IPS DF 6.9 (cell line): ENCODE measurements at places on chromosomes 2 and 18.

DNA sequence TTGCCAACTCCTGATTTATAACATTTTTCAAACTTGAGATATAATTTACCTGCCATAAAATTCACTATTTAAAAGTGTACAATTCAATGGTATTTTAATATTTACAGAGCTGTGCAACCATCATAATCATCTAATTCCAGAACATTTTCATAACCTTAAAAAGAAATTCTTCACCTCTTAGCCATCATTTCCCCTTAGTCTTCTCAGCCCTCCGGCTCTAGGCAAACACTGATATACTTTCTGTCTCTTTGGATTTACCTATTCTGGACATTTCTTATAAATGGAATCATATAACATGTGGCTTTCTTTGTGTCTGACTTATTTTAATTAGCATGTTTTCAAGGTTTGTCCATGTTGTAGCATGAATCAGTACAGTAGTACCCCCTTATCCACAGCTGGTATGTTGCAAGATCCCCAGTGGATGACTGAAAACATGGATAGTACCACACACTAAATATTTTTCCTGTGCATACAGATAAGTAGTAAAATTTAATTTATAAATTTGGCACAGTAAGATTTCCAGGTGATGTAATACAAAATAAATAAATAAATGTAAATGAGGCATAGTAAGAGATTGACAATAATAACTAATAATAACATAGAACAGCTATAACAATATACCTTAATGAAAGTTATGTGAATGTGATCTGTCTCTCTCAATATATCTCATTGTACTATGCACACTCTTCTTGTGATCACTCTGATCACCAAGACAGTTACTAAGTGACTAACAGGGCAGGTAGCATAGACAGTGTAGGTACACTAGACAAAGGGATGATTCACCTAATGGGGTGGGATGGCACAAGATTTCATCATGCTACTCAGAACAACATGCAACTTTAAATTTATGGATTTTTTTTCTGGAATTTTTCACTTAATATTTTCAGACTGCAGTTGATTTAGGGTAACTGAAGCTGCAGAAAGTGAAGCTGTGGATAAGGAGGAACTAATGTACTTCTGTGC lies 73.1 kb downstream of the RAB3GAP1 start:
- H3K4me1 ChIP-seq, result no peaks in the 10 kb centered on the region
- H3K27me3 ChIP-seq, result no peaks in the 10 kb centered on the region
- H3K36me3 ChIP-seq, result no peaks in the 10 kb centered on the region; the same call in 1 of the 2 replicates
- no peak for DNase-seq

GRCh38 chr2:204425821-204426220 lies 119.5 kb upstream of the PARD3B start:
- H3K4me3 ChIP-seq, result no peak overlapping the region
- H3K27ac ChIP-seq, result no peak overlapping the region
- no peak for DNase-seq
- H3K36me3 ChIP-seq, result no peaks in the 10 kb centered on the region

- no peak overlapping the region for H3K27ac ChIP-seq
- DNase-seq, result no peak
- H3K27me3 ChIP-seq, result no peaks in the 10 kb centered on the region
- no peaks in the 10 kb centered on the region for H3K4me1 ChIP-seq
Measured at GRCh38 chr2:153228904-153229303, 249.7 kb downstream of the RPRM start.

- DNase-seq, result no peak
- H3K4me3 ChIP-seq, result no peak overlapping the region
- no peaks in the 10 kb centered on the region for H3K4me1 ChIP-seq
Measured at GRCh38 chr18:66510357-66511045, 93.4 kb downstream of the CDH19 start.

DNA sequence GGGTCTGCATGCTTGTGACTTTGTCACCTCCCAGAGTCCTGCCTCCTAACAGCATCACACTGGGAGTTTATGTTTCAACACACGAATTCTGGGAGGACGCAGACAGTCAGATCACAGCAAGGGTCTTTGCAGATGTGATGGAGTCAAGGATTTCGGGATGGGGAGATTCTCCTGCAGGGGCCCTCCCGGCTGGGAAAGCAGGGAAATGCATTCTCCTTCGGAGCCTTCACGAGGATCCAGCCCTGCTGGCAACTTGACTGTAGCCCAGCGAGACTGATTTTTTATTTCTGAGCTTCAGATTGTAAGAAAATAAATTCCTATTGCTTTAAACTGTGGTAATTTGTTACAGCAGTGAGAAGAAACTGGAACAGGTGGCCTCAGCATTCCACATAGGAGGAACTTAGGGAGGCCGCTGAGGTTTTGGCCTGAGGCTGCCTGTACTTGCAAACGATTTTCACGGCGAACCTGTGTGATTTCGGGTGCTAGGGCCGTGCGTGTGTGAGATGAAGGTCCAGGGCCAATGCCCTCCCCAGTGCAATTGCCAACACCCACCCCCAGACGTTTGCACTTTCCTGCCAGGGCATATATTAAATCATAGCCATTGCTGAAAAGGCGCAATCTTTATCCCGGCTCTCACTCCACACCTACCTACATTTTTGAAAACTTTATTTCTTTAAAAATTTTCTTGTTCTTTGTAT lies 79.8 kb downstream of the ASB1 start:
- H3K27me3 ChIP-seq, result no peaks in the 10 kb centered on the region
- DNase-seq, result no peak
- H3K36me3 ChIP-seq, result no peaks in the 10 kb centered on the region
- no peak overlapping the region for H3K4me3 ChIP-seq
- no peak overlapping the region for H3K27ac ChIP-seq

- DNase-seq, result no peak
- peaks cover 8% of the 10 kb centered on the region; the same call in 1 of the 2 replicates for H3K4me1 ChIP-seq
- no peaks in the 10 kb centered on the region for H3K27me3 ChIP-seq
- H3K36me3 ChIP-seq, result peaks cover 10% of the 10 kb centered on the region; the same call in 1 of the 2 replicates
- H3K4me3 ChIP-seq, result no peak overlapping the region
- H3K27ac ChIP-seq, result no peak overlapping the region
Measured at GRCh38 chr18:58908006-58908405, 43.3 kb downstream of the ZNF532 start.

DNA sequence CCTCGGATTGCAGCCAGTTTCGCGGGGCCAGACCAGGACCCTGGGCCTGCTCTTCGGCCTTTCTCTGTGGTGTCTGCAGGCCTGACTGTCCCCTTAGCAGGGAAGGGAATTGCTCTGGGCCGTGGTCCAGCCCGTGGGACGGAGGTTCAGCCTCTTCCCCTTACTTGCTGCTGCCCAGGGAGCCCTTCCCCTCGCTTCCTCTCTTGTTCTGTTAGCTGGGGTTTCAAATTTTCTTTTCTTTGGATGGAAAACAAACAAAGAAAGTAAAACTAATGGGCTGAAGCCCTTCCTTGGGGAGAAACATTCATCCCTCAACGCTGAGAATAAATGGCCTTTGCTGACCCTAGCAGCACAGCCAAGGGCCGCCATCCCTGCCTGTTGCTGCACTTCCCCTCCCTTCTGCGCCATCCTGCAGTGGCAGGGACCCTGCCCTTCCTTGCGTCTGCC lies 52.4 kb downstream of the ASAP2 start:
- no peaks in the 10 kb centered on the region for H3K27me3 ChIP-seq

GRCh38 chr2:23564615-23564960 lies 179.6 kb downstream of the KLHL29 start:
- no peak overlapping the region for H3K4me3 ChIP-seq
- H3K27ac ChIP-seq, result no peak overlapping the region
- H3K36me3 ChIP-seq, result no peaks in the 10 kb centered on the region
- no peaks in the 10 kb centered on the region for H3K27me3 ChIP-seq

DNA sequence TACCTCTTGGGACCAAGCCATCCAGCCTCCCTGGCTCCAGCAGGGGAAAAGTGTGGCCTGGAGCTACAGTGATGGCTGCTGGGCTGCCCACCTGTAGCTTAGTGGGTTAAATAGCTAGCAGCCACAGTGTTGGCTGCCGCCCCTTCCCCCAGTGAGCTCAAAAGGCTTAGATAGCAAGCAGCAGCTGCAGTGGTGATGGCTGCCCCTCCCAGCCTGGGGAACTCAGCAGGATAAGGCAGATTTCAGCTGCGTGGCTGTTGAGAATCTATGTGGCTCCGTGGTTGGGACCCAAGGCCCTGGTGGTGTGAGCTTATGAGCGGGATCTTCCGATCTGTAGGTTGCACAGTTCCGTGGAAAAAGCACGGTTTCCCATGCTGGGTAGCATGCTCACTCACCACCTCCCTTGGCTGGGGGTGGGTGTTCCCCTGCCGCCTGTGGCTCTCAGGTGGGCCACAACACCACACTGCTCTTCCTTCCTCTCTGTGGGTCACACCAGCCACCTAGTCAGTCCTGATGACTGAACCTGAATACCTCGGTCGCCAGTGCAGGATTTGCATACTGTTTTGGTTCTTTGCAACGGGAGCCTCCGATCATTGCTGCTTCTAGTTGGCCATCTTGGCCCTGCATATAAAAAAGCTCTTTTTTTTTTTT lies 946.5 kb upstream of the FAM98A start:
- no peaks in the 10 kb centered on the region for H3K4me1 ChIP-seq
- DNase-seq, result no peak
- no peaks in the 10 kb centered on the region for H3K36me3 ChIP-seq
- no peaks in the 10 kb centered on the region for H3K27me3 ChIP-seq
- H3K27ac ChIP-seq, result no peak overlapping the region

DNA sequence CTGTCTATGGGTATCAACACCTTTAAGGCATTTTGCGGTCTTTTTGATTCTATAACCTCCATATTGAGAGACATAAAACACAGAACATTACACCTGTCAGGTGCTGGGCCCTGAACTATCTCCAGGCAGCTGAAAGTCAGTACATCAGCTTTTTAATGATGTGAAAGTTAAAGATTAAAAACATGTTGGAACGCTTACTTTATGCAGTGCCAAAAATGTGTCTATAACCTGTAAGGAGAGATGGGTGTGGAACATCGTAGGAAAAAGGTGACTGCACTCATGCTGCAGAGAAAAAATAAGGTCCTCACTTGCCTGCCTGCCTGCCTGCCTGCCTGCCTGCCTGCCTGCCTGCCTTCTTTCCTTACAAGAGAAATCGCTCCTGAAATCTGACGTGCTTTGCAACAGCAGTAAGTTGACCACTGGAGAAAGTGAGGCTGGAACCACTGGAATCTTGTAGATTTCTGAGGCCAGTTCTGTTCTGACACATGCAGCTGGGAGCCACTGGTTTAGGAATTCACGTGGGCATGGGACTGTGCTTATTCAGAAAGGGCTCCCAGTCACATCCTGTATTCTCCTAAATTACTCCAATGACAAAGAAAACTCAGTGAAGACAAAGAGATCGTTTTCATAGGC lies 34.1 kb downstream of the BCL11A start:
- DNase-seq, result no peak
- no peak overlapping the region for H3K27ac ChIP-seq
- H3K4me1 ChIP-seq, result peaks cover 24% of the 10 kb centered on the region
- no peaks in the 10 kb centered on the region for H3K27me3 ChIP-seq
- H3K4me3 ChIP-seq, result no peak overlapping the region

DNA sequence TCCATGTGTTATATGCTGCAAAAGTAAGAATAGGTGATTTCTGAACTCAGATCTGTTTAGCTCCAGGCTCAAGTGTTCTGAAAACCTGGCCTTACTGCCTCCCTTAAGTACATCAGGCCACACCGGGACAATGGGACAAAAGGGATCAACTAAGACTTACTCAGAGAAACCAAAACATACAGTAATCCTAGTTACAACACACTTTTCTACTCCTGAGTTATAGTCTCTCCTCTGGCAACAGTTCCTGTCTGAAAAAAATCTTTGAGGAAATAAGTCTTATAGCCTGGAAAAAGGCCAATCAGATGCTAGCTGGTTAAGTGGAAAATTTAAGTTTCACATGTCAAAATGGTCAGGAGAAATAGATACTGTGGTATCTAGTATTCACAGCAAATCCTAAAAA lies 5.6 kb downstream of the METTL5 start:
- H3K36me3 ChIP-seq, result peaks cover 8% of the 10 kb centered on the region; the same call in 1 of the 2 replicates
- H3K4me1 ChIP-seq, result no peaks in the 10 kb centered on the region
- no peak overlapping the region for H3K4me3 ChIP-seq
- H3K27me3 ChIP-seq, result no peaks in the 10 kb centered on the region
- DNase-seq, result no peak

DNA sequence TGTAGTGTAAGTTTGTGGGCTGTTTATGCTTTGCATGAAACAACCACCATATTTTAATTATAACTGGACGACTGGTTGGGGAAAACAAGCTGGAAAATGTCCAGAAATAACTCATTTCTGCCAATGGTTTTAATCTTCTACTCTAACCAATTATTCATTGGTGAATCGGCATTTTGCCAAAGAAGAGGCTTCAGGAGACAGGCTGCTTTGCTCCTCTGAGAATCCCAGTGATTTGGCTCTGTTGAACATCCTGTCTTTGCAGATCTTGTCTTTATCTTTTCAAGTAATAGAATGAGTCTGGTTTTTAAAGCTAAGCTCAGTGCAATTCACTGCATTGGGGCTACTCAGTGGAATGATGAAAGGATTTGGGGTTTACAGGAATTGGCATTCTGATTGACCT lies 109.6 kb downstream of the APOB start:
- no peak for DNase-seq
- no peak overlapping the region for H3K27ac ChIP-seq
- no peaks in the 10 kb centered on the region for H3K27me3 ChIP-seq
- H3K4me1 ChIP-seq, result no peaks in the 10 kb centered on the region

DNA sequence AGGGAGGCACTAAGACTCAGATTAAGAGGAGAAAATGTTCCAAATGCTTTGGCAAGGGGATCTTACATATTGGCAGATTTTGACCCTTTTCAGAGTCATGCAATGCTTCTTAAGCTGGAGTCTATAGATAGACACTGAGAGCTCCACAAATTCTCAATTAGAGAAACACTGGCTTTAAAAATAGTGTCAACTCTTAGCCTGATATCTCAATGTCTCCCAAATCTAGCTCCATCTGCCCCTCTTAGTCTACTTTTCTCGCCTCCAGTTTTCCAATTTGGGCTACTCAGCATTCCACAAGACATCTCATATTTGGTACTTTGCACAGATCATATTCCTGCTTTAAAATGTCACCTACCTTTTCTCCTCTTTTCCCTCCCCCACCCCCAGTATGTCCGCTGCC lies 232.6 kb downstream of the LRRTM1 start:
- H3K27me3 ChIP-seq, result no peaks in the 10 kb centered on the region
- H3K27ac ChIP-seq, result no peak overlapping the region
- H3K4me3 ChIP-seq, result no peak overlapping the region
- no peaks in the 10 kb centered on the region for H3K36me3 ChIP-seq
- H3K4me1 ChIP-seq, result no peaks in the 10 kb centered on the region

- DNase-seq, result no peak
- H3K4me1 ChIP-seq, result peaks cover 4% of the 10 kb centered on the region
- H3K36me3 ChIP-seq, result no peaks in the 10 kb centered on the region
- no peak overlapping the region for H3K4me3 ChIP-seq
- no peak overlapping the region for H3K27ac ChIP-seq
- no peaks in the 10 kb centered on the region for H3K27me3 ChIP-seq
Measured at GRCh38 chr18:76994086-76994654, 138.4 kb downstream of the MBP start.

DNA sequence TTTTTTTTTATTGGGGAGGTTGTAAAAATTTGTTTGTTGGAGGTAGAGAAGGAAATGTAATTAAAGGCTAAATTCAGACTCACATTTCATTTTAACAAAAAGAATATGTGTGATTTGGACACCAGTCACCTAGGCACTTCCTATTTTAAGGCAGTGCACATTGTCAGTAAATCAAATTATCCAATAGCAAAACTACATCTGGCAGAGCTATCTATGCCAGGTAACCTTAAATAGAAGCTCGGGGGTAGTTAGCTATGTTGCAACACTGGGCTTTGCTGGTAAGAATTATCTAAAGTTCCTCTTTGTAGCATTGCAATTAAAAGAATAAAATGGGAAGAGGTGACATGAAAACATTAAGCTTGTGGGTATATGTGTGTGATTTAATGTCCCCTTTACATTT lies 1064.4 kb upstream of the ZEB2 start:
- H3K27me3 ChIP-seq, result no peaks in the 10 kb centered on the region
- no peaks in the 10 kb centered on the region for H3K4me1 ChIP-seq
- H3K36me3 ChIP-seq, result no peaks in the 10 kb centered on the region
- no peak overlapping the region for H3K4me3 ChIP-seq
